Urinary bladder (tissue), 4 donors: ENCODE measurements at places on chromosomes 11 and 22. TPM values are rescaled to one million over a fixed set of nuclear protein-coding genes. Genes with fewer than 3 reads are reported as not detected.
A peak's percentile ranks its signal among the peaks of the same experiment; 100 is the strongest.

Gene GAL3ST1
- total RNA-seq, result 0.63 TPM

DNA sequence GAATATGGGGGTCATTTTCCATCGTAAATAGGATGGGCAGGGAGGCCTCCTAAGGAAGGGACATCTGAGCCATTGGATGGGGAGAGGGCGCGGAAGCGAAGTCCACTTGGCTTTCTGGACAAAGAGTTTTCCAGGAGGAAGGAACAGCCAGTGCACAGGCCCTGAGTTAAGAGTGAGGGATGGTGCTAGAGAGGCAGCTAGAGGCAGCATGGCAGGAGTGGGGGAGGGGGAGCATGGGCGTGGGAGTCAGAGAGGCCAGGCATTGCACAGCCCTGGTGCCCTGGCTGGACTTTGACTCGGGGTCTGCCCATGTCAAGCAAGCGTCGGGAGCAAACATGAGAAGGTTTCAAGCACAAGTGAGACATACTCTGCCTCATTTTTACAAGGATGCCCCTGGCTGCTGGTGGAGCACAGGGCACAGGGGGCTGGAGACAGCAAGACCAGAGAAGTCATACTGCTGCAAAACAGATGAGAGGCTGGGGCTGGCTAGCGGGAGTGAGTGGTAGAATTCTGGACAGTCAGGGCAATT is 9.0 kb downstream of the GNAZ start:
- no peak for DNase-seq

DNA sequence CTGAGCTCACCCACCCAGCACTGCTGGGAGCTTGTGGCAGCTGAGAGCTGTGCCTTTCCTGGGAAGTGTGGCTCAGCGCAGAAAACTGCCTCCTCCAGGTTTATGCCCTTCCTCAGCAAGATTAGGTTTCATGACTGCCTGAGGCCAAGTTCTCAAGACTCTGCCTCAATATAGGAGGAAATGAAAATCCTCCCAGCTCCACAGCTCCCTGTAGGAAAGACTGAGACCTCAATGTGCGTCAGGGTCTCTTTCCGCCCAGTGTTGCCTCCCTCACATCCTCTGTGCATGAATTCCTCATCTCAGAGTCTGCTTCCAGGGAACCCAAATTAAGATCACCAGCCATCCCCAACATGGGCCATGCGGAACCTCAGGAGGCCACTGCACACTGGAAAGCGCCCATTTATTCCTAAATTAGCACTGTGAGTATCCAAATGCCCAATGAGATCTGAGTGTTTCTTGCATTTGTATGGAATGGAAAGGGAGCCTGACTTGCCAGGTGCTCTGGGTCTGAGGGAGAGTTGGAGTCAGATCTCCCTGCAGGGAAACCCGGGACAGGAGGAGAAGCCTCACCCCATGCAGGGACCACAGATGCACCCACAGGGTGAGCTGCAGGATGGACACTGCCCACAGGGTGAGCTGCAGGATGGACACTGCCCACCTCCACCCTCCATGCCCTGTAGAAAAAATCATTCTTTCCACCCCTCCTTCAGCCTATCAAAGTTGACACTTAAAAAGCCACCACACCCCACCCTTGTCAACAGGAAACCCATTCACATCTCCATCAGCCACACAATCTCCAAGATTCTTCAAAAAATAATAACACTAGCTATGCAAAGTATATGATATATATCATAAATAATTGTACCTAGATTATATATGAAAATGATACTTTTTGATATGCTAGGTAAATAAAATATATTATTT is 97.4 kb upstream of the IGLL5 start:
- DNase-seq, result no peak

DNA sequence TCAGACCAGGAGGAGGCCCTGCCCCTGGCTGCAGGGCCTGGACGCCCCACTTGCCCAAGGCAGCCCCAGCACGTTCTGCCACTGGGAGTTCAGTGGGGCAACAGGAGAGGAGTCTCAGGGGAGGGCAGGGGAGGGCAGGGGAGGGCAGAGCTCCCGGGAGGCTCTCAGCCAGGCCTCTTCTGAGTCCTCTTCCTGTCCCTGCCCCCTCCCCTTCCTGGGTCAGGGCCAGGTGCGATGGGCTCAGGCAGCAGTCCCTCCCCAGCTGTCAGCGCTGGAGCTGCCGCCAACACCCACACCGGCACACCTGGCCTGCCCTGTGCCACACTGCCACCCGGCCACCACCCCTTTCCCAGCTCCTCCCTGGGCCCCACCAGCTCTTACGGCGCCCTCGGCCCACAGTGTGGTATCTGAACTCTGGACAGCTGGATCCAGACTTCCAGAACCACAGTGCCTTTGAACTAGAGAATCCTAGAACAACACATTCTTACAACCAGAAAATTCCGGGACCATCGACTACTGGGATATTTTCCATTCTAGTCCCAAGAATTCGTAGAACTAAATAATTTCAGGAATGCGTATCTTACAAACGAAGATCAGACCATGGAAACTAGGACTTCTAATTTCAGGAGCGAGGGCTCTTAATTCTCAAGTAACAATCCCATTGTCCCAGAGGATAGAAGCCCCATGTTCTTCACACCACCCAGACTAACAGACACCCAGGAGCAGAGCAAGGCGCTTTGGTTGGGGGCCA is 21.8 kb downstream of the RPL3 start:
- no peak for DNase-seq

Gene KDM4D
- 1.2 TPM for total RNA-seq

Gene PGR
- total RNA-seq, result 8.6 TPM

Gene ANGPTL5
- not detected for total RNA-seq

GRCh38 chr11:114302663-114303062 is 6.5 kb downstream of the NNMT start:
- no peak for DNase-seq

- DNase-seq, result no peak
Measured at GRCh38 chr11:100925935-100926334, 203.7 kb downstream of the PGR start.

Gene CRYBB3
- total RNA-seq, result not detected

- DNase-seq, result no peak
Measured at GRCh38 chr11:34417202-34417601, 21.5 kb upstream of the CAT start.

DNA sequence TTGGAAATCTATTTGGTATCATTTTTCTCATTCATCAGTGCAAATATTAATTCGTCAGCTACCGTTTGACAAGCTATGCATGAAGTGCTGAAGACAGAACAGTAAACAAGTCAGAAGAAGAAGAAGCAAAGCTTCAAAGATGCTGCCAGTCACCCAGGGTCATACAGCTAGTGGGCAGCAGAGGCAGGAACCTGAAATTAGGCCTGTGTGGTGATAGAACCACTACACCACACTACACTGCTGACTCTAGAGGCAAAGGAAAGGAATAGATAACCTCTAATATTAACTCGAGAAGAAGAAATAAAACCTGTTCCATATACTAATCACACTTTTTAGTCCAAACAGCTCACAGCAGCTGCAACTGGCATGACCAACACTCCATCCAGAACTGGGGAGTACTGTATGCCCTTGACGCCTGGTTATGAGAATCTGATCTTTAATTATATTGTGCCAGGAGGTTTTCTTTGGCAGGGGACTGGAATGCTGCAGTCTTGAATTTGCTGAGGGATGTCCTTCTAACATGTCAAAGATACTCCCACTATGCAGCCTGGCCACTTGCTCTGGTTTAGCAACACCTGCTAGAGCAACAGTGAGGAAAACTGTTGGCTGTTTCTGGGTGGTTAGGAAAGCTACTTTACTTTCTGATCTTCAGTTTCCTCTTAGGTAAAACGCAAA is 73.0 kb downstream of the PAK1 start:
- DNase-seq, result no peak

Gene GNG3
- 0.37 TPM for total RNA-seq

- DNase-seq, result no peak
Measured at GRCh38 chr11:60924906-60925853, 920 bp downstream of the TMEM132A start.

DNA sequence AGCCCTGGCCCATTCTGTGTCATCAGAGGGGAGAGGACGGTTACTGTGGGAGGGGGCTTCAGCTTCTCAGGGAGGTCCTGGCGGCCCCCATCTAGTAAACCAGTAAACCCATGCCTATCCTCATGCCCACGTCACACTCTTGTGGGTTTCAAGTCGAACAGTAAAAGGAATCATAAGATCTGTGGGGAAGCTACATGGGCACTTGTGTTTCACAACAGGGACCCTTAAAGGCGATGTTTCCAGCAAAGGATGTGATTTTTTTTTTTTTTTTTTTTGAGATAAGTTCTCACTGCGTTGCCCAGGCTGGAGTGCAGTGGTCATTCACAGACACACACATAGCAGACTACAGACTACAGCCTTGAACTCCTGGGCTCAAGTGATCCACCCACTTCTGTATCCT is 9.2 kb upstream of the PARVG start:
- DNase-seq, result no peak

Gene MRGPRX2
- total RNA-seq, result not detected

DNA sequence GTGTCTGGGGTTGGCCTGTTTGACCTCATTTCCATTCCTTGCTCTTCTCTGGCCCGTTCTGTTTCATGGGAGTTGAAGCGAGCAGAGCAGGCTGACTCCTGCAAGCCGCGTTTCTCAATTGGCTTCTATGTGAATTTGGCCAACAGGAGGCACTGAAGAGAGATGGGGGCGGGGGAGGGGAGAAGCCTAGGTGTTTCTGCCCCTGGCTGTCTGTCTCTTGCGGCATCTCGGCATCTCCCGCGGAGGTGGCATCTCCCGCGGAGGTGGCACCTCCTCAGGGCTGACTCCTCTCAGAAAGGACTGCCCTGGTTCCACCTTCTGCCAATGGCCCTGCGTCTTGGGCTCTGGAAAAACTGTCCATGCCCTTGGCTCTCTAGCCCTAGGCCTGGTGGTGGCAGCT is 125.6 kb upstream of the CSNK2A3 start:
- no peak for DNase-seq

- DNase-seq, result peak; percentile 100
Measured at GRCh38 chr11:125592305-125593113, at the start of gene STT3A. Gene STT3A, plus strand, starts transcription at chr11:125592852. Its CDS starts 3,064 bp downstream, at chr11:125595916.
